ENCODE measurements at places on chromosomes 13 and 19. TPM values are rescaled to one million over a fixed set of nuclear protein-coding genes. Genes with fewer than 3 reads are reported as not detected.

Gene ZNF134
- total RNA-seq: 19.9 TPM

Gene CIRBP
- total RNA-seq: 223 TPM

Gene GSX1
- not detected for total RNA-seq

Gene LCP1
- 2.7 TPM for total RNA-seq

Gene CELF5
- not detected for total RNA-seq

Gene PLPPR3
- not detected for total RNA-seq

Gene ZSCAN5A
- total RNA-seq: 5.9 TPM

Gene GET3
- 116 TPM for total RNA-seq

Gene CCDC8
- 37.2 TPM for total RNA-seq

Gene MISP
- total RNA-seq: 0.12 TPM
